ENCODE measurements at places on chromosomes 5 and 9. TPM values are rescaled to one million over a fixed set of nuclear protein-coding genes. Genes with fewer than 3 reads are reported as not detected.

Gene PTPRD
- total RNA-seq, result 29.9 TPM

Gene SLC6A18
- total RNA-seq, result not detected

Gene C9
- 0.10 TPM for total RNA-seq

Gene MEIKIN
- total RNA-seq, result not detected

DNA sequence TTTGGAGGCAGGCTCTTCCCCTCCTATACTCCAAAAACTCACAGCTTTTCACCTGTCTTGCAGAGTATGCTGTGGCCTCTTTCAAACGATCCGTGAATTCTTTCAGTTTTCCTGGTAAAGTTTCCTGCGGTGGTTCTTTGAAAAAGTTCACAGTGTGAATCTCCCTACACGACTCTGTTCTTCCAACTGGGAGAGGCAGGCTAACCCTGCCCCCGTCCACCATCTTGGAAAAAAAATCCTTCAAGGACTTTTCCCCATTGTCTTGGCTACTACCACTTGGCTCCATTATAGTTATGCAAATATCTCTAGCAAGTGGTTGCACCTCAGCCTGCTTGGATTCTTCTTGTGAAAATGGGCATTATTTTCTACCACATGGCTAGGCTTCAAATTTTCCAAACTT, 382.6 kb downstream of the AGTPBP1 start:
- no peak for DNase-seq

DNA sequence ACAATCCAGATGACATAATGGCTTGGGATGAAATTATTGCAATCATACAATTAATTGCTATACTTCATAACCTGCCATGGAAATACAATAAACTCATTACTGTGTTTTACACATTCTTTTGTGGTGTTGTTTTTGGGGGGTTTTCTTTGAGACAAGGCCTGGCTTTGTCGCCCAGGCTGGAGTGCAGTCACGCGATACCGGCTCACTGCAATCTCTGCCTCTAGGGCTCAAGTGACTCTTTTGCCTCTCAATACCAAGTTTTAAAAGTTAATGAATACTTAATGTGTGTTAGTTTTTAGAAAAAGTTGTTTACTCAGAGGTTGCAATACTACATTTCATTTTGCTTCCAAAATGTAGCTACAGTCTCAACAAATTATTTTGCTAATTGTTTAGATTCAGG, 598.4 kb downstream of the CHSY3 start:
- DNase-seq, result no peak
